Activated T-helper 1 cell treated with Interleukin-2 at 50 U/mL for 16 hours (primary cell): ENCODE measurements at places on chromosomes 6 and 20.

- DNase-seq, result no peak
Measured at GRCh38 chr20:52082612-52083011, 109.0 kb downstream of the ZFP64 start.

GRCh38 chr20:51169813-51170212 lies 146.9 kb upstream of the KCNG1 start:
- no peak for DNase-seq

- DNase-seq, result no peak
Measured at GRCh38 chr6:148342350-148343046, at the start of gene SASH1. Gene SASH1, plus strand, starts transcription at chr6:148342838. Its CDS starts 230 bp downstream, at chr6:148343068.

- DNase-seq, result no peak
Measured at GRCh38 chr6:101110814-101111213, 229.7 kb upstream of the ASCC3 start.

DNA sequence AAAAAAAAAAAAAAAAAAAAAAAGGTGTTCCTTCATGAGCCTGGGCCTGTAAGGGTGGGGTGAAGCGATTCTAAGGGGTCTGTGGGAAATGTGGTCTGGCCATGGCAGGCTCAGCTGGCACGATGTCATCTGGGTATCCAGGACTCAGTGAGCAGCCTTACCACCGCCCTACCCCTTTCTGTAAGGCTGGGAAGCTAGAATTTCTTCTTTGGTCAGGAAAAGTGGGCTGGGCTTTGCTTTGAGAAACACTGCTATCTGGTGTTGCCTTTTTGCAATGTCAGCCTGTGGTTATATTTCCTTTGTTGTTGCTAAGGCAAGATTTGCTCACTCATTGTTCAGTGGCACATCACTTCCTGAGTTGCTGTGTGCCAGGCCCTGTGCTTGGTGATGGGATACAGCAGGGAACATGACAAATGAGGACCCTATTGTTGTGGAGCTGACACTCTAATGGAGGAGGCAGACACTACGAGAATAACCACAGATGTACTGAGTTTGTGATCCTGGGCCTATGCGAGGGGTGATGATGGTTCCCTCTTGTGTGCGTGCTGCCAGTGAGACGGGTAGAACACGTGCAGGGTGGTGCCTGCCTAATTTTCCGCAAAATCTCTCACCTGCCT lies 45.9 kb upstream of the ZNFX1 start:
- DNase-seq, result no peak

GRCh38 chr6:100451577-100451976 lies 13.1 kb downstream of the SIM1 start:
- no peak for DNase-seq

GRCh38 chr20:34040300-34040995 lies 46.7 kb downstream of the RALY start:
- DNase-seq, result no peak

- no peak for DNase-seq
Measured at GRCh38 chr6:113881478-113881980, 24.4 kb downstream of the MARCKS start.

- DNase-seq, result no peak
Measured at GRCh38 chr6:89944826-89945407, 50.6 kb downstream of the GJA10 start.

DNA sequence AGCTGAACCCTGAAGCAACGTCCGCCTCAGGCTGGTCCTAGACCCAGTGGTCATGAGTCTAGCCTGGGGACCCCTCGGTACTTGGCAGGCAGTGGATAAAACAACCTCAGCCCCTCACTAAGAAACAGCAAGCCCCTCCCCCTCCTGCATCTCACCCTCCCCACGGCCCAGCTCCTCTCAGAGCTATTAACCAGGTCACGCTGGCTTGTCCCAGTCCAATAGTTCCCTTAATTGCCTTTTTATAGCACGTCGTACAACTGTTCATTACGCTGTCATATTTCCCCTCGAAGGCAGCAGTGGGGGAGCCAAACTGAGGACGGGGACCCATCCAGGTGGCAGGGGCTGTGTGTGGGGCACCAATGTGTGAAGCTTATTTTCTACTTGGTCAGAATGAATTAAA lies 8.6 kb upstream of the SLC32A1 start:
- no peak for DNase-seq

GRCh38 chr6:17865798-17866725 lies 121.4 kb downstream of the KIF13A start:
- DNase-seq, result no peak

DNA sequence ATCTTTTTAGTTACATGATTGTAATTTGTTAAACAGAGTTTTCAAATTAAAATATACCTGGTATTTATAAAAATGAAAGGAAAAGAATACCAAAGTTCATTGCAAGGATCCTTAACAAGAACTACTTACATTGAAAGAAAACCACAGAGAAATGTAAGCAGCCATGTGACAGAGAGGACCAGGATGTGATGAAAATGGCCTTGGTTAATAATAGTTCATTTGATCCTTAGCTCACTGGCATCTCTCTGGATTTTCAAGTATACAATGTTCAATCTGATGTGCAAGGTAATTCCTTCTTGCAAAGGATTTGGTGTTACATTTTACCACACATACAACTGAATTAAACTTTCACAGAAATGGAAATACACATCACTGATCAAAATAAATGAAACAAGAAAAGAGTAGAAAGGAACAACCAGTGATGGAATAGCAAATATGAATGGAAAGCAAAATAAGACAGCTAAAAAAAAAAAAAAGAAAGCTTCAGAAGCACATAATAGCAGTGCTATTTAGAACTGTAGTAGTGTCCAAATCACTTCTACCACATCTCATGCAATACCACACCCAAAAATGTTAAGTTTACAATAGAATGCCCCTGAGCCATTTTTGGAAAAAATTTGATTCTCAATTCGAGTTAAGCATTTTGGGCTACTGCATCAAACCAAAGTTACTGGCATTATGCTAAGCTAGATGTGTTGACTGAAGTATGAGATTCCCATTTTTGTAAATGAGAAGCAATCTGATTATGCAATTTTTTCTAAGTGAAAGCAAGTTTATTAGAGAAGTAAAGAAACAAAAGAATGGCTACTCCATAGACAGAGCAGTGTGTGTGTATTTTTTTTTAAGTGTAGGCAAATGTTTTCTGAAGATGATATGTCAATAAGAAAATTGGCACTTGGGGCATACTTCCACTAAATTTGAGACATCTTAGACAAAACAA lies 22.6 kb upstream of the HLA-A start:
- no peak for DNase-seq

DNA sequence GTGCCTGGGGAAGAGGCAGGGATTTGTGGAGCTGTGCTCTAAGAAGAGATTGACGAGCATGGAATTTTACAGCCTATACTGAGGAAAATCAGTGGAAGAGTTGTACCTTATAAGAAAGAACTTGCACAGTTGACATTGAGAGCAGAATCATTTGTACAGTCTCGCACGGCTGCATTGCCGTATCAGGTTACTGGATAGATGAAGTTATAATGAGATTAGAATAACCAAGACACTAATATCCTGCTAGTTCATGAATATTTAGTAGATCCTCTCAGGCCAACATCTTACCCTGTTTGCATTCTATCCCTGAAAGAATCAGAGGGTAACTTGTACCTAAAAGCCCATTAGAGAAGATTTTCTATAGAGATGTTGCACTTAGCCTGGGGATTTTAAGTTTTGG lies 447.1 kb downstream of the PREX1 start:
- DNase-seq, result no peak

DNA sequence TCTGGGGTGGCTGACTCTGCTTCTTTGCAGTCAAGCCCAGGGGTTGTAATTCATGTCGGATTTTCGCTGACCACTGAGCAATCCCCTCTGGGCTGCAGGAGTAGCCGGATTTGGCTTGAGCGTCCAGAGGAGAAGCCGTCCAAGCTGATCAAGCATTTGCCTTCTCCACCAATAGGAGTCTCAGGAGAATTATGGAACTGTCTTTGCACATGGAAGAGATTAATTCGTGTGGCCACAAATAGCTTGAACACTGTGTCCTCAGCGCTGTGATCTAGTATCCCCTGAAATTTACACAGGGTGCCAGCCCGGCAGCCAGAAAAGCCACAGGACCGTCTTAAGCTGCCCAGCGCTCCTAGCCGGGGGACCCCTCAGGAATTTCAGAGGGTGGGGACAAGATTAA lies 37.1 kb downstream of the EYA2 start:
- no peak for DNase-seq

DNA sequence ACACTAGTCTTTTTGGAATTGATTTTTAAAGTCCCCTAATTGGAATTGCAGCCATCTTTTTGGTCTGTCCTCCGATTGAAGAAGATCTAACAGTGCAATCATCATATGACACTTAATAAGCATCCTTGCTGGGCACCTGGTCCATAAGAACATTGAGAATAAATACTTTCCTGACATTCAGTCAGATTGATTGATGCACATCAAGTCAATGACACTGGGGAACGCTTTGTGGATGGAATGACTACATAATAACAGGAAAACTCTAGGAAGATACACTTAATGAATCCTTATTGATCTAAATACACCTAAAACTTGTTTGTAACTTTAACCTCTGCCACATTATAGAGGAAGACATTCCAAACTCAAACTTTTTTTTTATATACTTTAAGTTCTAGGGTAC lies 255.7 kb downstream of the PRKN start:
- DNase-seq, result no peak

GRCh38 chr6:2931970-2932748 lies 29.1 kb upstream of the SERPINB9 start:
- DNase-seq, result peak; percentile 71

DNA sequence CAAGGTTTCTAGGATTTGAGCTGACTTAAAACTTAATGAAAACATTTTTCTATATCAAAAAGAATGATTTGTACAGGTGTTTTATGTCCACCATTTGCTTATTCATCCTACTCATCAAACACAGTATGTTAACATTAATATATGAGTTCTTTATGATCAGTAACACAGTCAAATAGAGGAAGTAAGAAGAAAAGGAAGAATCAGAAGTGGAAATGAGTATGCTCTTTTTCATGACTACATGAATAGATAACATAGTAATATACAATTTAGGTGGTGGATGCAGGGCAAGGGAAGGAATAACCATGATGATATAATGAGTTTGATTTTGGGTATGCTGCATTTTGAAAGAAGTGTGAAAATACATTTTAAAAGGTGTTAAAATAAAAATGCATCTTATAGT lies 16.5 kb downstream of the KPNA5 start:
- no peak for DNase-seq

GRCh38 chr6:84929212-84929611 lies 164.8 kb upstream of the TBX18 start:
- DNase-seq, result no peak

DNA sequence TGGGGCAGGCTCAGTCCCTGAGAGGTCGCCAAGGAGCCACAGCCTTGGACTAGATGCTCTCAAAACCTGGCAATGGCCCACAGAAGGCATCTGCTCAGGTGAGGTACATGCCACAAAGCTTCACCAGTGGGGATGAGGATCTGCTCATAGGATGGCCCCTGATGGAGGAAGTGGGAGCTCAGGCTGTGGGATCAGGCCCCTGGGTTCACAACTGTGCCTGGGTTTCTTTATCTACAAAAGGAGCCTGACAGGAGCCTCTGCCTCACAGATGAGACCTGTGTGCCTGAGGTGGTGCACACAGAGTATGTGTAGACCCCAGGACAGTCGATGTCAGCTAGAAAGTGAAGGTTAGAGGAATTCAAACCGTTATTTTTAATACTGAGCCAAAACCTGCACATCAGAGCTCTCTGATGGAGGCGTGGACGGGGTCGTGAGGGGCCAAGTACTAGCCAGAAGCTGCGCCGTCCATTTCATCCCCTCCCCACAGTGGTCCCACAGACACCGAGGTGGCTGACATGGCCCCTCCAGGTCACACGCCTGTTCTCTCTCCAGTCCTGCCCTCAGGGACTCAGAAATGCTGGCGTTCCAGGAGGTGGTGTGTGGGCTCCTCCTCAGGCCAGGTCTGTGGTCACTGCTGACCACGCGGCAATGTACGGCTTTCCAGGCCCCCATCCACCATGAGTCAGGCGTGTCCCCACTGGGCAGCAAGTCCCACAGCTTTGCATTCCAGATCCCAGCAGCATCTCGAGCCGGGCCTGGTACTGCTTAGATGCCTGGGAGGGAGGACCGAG lies 33.3 kb downstream of the NTSR1 start:
- no peak for DNase-seq

- DNase-seq, result no peak
Measured at GRCh38 chr20:12156252-12156651, 238.6 kb downstream of the BTBD3 start.

DNA sequence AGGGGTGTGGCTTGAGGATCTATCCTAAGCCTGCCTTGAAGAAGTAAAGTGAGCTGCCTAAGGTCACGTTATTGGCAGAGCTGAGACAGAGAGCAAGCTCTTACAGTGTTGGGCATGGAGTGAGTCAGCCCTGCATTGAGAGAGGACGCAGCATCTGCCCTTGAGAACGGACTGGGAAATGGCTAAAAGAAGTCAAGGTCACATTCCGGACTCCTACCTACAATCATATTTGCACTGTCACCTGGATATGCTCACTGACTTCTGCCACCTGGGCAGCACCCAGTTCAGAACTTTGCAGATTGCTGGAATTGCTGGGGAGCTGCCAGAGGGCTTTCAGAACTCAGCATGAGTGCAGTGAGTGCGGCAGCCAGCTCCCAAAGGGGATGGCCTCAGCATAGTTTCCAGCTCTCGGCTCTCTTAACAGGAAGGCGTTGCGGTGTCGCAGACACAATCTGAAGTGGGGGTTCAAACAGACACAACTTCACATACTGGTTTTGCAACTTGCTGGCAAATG lies 199.3 kb upstream of the SGK1 start:
- no peak for DNase-seq

- no peak for DNase-seq
Measured at GRCh38 chr6:46741482-46741881, 5.3 kb upstream of the ANKRD66 start.

GRCh38 chr20:59378396-59378795 lies 78.0 kb downstream of the EDN3 start:
- no peak for DNase-seq

GRCh38 chr6:107543088-107543487 lies 53.2 kb downstream of the SOBP start:
- DNase-seq, result no peak
